Stimulated activated CD8-positive, alpha-beta memory T cell treated with anti-CD3 and anti-CD28 coated beads, Interleukin-4, amount 100 ng/mL, for 4 hours (primary cell): ENCODE measurements at places on chromosomes 4 and X.

DNA sequence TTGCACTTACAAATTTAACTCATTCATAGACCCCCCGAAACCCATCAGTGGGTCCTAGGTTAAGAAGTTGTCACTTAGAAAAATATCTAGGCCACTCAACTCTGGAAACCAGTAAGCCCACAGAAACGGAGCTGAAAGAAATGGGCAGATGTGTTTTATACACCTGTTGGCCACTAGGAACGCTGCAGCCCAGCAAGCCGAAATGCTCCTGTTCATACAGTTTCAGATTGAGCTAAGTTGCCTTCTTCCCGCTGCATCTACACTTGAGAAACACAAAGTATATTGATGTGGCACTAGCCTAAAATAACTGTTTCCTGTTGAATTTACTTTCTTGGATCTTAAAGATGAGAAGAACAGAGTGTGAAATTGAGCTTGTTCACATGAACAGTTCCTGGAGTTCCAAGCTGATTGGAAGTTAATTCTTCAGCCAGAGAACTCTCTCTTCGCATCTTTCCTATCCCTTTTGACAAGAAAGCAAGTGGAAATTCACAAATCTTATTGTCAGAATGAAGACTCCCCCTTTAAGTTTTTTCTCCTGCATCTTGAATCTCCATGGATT, 174.1 kb downstream of the RBMX2 start:
- no peak for DNase-seq

GRCh38 chr4:147731580-147732517, at the start of gene ARHGAP10:
ARHGAP10 (plus strand) TSS chr4:147732088; CDS start chr4:147732302, 214 bp downstream.
- DNase-seq = peak; percentile 49

- DNase-seq = no peak
Observed at GRCh38 chr4:166842795-166843261, 391.5 kb downstream of the SPOCK3 start.

DNA sequence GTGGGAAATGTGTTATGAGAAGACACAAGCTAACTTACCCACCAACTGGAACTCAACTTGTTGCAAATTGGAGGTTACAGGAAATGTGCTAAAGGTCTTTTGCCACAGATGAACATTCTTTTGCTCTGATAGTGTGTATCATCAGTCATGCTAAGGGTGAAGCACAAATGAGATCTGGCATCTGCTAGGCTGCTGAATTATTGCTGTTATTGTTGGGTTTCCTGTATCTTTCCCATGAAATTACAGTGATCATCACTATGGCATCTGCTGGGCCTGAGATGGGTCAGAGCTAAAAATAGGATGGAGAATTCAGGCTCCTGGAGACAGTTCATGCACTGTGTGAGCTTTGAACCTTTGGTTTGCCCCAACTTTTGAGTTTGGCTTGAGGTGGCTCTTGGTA, 124.5 kb downstream of the NPNT start:
- no peak for DNase-seq

DNA sequence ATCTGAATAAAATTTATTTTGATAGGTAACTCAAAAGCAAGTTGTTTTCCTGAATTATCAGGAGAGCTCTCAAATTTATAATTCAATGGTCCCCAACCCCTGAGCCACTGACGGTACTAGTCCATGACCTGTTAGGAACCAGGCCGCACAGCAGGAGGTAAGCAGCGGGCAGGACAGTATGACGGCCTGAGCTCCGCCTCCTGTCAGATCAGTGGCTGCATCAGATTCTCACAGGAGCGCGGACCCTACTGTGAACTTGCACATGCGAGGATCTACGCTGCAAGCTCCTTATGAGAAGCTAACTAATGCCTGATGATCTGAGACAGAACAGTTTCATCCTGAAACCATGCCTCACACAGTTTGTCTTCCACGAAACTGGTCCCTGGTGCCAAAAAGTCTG, 37.9 kb upstream of the SEC24B start:
- no peak for DNase-seq

DNA sequence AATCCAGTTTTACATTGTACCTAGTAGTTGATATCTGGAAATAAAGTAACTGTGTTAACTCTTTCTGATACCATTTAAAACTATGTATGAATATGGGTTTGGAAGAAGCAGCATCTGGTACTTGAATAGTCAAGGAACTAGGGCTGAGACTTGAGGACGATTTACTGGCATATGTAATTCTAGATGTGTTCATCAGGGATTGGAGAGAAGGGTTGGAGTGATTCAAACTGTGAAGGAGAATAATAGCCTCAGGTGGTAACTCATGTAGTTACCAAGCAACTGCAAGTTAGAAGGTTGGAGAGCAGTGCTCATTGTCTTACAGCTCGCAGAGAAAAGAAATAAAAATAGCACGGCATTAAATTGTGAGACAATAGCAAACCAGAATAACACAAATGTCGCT, 29.5 kb upstream of the TXLNG start:
- DNase-seq = no peak

DNA sequence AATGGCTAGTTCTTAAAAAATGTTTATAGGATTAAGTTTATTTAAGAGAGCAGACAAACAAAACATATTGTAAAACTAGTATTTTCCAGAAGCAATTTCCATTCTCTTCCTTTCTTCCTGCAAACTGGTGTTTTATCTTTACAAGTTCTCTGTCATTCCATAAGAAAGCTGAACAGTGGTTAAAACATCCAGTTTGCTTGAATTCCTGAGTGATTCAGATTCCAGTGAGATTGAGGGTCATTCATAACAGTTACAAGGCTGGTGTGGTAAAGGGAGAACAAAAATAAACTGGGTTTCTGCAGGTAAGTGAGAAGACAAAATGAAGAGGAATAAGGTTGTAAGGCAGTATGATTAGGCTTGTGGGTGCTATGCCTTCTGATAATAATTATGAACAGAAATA, 544.8 kb upstream of the DIPK2B start:
- DNase-seq = no peak
